ENCODE measurements at places on chromosomes 11 and 22. TPM values are rescaled to one million over a fixed set of nuclear protein-coding genes. Genes with fewer than 3 reads are reported as not detected.

Gene APOL5
- total RNA-seq, result not detected

Gene CD3E
- not detected for total RNA-seq

Gene GLYAT
- 55.4 TPM for total RNA-seq

Gene MS4A1
- total RNA-seq, result 6.0 TPM

Gene SEC14L2
- 0.48 TPM for total RNA-seq

Gene MB
- 1.7 TPM for total RNA-seq

- no peak for DNase-seq
These were observed 224.0 kb upstream of the B3GAT1 start for GRCh38 chr11:134636071-134636470.

GRCh38 chr11:118398791-118399559, 2.4 kb upstream of the ATP5MG start:
- no peak for DNase-seq

DNA sequence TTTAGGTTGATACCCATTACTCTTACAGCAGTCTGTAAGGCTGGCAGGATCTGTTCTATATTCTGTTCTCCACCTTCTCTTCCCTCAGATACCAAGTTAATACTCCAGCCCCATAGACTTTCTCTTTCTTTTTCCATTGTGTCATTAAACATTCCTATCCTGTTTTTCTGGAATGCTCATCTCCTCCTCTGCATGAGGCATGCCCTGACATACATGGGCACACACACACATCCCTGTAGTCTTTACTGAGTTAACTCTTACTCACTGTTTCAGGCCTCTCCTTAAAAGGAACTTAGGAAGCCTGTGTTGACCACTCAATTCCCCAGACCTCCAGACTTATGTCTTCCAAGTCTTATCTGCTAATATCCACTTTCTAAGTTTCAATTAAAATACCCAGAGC, 476.8 kb downstream of the METTL15 start:
- DNase-seq, result no peak

GRCh38 chr11:133509924-133510697, 22.2 kb downstream of the OPCML start:
- DNase-seq, result no peak

DNA sequence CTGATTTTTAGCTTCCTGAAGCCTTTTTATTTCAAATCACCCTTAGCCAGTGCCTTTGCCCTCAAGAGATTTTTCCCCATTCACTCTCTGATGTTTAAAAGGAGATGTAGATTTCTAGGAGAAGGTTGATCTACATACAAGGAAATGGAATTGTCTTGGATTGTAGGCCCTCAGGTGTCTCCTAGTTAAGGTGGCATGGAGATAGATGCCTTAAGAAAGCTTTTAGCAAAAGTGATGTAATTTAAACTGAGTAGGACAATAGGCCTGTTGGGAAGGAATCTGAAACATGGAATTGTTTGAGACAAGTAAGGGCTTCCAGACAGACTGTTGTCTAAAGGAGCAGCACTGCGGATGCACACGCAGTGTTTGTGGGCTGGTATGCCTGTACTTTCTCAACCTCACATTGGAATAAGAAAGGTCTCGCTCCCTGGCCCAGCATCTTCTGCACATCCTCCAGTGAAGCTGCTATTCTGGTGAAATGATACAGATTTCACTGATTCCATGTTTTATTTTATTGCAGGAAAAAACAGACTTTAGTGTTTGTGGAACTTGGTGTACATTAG, 69.8 kb upstream of the SLC25A18 start:
- no peak for DNase-seq
